Spleen (tissue), 13 donors: ENCODE measurements at places on chromosomes 16 and 17.

DNA sequence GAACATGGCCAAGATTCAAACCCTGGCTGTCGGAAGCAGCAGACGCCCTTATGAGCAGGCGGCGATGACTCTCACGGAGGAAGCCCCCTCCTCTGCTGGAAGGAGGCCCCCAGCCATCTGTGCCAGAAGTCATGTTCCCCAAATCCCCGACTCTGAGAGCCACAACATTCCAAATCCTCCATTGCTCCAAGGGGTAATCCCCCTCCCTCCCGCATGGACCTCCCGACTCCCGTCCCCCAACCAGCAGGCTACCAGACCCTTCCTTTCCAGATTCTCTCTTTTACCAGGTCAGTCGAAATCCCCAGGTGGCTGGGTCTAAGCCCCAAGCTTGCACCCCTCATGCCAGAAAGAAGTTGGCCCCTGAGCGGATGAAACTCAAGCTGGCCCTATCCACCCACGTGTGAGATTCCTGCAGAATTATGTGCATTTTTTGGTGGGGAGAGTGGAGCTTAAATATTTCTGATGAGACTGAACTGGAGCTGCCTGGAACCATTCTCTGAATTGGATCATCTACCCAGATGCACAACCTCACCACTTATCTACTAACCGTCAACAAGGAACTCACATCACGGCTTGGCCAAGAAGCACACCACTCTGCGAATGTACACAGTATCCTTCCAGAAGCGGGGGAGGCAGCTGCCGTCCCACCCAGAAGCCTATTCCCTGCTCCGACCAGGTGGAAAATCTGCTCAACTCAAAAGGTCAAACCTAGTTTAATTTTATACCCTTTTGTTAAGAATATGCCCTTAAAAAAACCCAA, 283.5 kb downstream of the C16orf95 start:
- DNase-seq = no peak

DNA sequence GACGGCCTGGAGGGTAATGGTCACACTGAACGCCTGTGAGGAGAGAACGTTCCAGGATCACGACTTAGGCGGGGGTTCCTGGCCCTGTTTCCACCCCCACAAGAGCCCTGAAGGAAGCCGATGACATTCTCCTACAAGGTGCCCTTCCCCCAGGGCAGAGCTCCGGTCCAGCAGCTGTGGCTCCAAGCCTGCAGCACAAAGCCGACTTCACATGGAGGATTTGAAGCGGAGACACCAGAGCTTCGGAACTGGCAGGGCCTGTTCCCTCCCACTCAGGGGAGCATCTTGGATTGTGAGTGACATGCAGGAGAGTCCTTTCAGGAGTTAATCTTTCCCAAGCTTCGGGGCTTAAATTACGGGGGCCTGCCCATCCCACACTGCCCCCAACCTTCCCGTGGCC, 5.0 kb downstream of the FADS6 start:
- DNase-seq = no peak

DNA sequence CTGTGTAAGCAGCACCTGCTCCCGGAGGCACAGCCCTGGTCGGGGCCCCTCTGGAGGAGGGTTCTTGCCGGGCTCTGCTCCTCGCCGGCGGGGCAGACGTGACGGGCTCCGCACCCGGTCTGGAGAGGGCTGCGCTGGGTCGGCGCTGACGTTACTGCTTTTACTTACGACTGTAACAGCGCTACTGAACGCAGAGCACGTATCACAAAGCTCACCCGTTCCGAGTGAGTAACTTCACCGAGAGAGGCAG, 1.3 kb upstream of the RAB40C start:
- peak; percentile 92 for DNase-seq

GRCh38 chr17:80095844-80096475, 5.4 kb upstream of the GAA start:
- DNase-seq = peak; percentile 74

DNA sequence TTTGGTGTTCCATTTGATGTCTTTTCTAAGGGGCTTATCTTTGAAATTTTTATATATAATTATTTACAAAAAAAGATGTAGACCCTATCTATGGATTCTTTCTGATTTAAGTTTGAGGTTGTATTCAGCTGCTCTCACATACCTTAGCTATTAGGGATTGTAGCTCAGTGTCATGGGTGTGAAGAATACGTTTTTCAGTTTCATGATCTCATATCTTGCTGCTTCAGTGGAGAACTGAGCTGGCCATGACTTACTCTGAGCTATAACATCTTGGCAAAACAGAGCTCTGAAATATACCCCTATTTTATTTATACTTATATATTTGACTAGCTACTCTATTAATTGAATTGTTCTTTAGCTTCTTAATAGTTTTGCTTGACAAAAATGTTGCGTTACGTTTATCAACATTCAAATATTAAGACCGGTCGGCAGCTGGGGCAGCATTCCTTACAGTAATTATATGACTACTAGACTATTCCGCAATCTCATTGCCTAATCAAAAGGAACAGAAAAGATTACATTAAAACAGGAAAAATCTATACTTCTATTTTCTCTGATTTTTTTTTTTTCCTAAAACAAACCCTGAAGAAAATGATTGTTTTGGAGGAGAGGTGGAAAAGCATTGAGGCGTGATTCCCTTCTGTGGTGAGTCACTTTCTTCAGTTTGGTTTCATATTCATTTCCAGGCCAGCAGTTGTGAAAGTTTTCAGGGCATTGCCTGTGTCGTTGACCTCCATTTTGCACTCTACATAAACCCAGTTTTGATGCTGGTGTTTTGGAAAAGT, 24.1 kb upstream of the KRT24 start:
- no peak for DNase-seq

DNA sequence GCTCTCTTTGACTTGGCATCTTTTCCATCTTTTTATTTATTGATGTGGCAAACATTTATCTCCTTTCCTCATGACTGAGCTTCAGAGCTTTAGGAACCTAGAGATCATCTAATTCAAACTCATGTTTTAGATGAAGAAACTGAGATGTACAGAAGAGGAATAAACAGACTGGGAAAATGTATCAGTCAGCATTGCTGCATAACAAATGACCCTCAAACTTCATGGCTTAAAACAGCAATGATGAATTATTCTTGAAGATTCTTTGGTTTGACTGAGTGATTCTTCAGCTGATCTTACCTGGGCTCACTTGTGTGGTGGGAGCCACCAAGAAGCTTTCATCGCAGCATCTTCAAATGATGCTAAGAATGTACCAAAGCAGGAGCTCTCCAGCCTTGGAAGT, 44.0 kb upstream of the IRF8 start:
- DNase-seq = no peak

DNA sequence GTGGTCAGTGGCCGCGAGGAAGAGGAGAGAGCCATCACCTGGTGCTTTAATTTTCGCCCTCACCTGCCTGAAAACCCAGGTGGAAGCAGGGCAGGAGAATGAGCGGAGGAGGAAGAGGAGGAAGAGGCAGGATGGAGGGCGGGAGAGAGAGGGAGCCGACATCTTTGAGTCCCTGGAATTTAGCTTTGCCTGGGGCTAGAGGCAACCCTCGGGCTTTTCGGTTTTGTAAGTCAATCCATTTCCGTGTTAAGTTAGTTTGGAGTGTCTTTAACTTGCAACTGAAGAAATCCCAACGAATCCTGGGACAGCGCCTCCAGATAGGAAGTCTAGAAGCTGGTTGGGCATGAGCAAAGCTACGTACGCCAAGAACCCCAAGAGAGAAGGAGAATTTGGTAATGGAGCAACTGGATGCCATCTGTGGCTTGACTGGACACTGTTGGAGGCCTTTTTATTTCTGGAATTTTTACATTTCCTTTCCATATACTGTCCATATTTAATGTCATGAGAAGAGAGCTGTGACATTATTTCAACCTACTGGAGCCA, 36.9 kb upstream of the ATP2A3 start:
- no peak for DNase-seq

DNA sequence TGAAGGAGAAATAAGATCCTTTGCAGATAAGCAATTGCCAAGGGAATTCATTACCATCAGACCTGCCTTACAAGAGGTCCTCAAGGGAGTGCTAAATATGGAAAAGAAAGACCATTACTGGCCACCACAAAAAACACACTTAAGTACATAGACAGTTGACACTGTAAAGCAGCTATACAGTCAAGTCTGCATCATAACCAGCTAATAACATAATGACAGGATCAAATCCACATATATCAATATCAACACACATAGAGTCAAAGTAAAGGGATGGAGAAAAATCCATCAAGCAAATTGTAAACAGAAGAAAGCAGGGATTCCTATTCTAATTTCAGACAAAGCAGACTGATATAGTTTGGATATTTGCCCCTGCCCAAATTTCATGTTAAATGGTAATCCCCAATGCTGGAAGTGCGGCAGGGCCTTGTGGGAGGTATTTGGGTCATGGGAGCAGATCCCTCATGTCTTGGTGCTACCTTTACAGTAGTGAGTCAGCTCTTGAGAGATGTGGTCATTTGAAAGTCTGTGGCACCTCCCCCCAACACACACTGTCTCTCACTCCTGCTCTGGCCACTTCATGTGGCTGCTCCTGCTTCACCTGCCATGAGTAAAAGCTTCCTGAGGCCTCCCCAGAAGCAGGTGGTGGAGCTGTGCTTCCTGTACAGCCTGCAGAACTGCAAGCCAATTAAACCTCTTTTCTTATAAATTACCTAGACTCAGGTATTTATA, 32.8 kb downstream of the TANC2 start:
- DNase-seq = no peak

- no peak for DNase-seq
These were observed 51.3 kb downstream of the ADCY9 start for GRCh38 chr16:4064950-4065352.

- DNase-seq = peak; percentile 69
These were observed 111.8 kb downstream of the N4BP1 start for GRCh38 chr16:48497932-48498768.

- no peak for DNase-seq
These were observed 2.7 kb downstream of the NOXO1 start for GRCh38 chr16:1978476-1979120.

- DNase-seq = no peak
These were observed 9.5 kb downstream of the TAX1BP3 start for GRCh38 chr17:3658784-3659449.

DNA sequence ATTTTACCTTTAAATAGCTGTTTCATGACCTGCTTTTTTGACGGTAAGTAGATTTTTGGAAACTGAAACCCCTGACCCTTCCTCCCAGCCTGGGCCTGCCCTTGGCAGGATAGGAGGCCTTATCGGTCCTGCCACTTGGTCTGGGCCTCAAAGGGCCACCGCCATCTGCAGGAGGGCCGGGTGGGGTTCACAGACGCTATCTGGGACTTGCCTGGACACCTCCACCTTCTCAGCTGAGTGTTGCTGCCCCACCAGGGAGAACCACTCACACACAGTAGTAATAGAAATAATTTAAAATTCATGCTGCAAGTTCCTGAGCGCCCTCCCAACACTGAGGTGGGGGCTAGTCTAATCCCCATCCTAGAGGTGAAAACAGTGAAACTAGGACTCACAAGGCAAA, 4.6 kb upstream of the NPRL3 start:
- DNase-seq = peak; percentile 32

GRCh38 chr16:71895679-71896365, 491 bp downstream of the IST1 start:
- peak; percentile 92 for DNase-seq

- DNase-seq = no peak
These were observed 73.6 kb downstream of the PPM1E start for GRCh38 chr17:58829172-58829637.

DNA sequence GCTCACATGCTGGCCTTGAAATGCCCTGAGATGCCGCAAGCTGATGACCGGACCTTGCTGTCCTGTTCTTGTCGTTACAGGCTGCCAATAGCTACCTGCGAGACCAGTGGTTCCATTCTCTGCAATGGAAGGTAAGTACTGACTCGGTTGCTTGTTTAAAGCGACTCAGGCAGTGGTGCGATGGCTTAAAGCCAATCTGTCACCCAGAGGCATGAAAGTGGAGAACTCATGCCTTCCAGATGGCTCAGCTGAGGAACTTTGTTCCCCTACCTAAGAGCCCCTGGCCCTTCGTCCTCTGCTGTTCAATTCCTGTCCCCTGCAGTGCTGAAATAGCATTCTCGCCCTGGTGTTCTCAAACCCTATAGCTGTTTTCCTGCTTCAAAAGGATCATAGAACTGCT, 158.3 kb upstream of the PLCG2 start:
- DNase-seq = no peak

DNA sequence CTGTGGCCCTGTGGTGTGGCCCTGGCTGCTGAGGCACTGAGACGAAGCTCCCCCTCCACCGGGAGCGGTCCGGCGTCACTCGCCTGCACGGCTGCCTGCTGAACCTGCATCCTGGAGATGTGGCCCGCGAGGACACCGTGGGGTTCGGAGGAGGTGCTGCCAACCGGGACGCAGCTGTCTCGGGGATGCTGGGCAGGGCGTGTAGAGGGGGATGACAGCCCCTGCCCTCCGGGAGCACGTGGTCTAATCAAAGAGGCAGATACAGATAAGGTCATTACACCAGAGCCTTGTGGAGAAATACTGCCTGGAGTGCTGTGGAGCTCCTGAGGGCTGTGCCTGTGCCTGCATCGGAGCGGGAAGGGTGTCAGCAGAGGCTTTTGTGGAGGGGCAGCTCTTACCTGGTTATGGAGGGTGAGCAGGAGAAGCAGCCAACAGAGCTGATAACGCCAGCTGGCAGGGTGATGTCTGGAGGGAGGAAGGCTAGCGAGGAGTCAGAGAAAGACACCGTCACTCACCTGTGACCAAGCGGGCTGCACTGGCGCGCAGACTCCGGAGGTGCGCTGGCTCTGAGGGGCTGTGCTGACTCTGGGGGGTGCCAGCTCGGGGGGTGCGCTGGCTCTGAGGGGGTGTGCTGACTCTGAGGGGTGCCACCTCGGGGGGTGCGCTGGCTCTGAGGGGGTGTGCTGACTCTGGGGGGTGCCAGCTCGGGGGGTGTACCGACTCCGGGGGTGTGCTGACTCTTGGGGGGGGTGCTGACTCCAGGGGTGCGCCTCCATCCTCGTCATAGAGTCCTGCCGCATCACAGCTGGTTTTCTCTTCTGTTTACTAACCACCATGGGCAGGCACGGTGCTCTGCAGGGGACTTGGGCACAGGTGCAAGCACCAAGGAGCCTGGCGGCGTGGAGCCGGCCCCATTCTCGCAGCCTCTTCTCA, 104.7 kb upstream of the CHMP6 start:
- peak; percentile 73 for DNase-seq

GRCh38 chr17:41692722-41693521, 4.2 kb downstream of the EIF1 start:
- no peak for DNase-seq

DNA sequence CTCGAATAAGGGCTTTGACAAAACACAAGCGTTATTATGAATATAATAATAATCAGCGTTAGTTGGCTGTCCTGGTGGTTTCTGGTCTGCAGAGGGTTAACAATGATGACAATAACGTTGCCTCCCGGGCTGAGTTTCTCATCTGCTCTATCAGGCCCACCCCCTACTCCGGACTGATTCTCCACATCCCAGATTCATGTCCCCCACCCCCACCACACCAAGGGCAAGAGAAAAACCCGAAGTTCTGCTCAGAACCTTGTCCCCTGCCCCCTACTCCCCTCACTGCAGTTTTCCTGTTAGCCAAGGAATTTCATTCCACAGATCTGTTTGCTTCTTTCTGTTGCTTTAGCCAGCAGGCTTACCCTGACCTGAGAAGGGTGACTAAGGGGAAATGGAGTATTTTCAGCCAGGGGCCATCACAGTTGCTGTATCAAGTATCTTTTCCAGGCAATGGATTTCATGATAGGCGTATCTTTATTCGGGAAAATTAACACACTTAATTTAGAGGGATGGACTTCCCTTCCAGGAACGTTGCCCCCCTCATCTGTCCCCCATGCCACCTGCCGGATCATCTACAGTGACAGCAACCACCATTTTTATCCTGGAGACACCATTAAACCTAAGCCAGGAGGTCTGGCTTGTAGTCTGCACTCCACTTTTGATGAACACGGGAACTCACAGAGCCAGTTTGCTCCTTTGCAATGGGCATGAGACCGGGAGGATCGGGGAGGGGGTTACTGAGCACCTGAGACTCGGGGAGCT, 23.7 kb downstream of the ALOX15 start:
- DNase-seq = no peak
